ENCODE measurements at places on chromosomes 3 and 15.
A peak's percentile ranks its signal among the peaks of the same experiment; 100 is the strongest.

DNA sequence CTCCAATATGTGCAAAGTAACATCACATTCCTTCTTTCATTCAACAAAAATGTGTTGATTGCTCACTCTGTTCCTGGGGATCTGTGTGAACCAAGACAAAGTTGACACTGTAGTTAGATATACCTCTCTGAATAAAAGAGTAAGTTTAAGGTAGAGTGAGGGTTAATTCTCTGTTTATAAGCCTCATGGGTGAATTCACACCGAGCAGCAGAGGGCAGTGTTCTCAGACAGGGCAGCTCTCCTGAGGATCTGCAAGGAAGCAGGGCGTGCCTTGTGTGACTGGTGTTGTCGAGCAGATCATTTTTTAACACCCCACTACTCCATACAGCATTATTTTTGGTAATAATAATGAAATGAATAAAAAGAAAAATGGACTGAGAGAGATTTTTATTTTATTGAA lies 34.4 kb downstream of the PAQR9 start:
- DNase-seq = peak; percentile 39

DNA sequence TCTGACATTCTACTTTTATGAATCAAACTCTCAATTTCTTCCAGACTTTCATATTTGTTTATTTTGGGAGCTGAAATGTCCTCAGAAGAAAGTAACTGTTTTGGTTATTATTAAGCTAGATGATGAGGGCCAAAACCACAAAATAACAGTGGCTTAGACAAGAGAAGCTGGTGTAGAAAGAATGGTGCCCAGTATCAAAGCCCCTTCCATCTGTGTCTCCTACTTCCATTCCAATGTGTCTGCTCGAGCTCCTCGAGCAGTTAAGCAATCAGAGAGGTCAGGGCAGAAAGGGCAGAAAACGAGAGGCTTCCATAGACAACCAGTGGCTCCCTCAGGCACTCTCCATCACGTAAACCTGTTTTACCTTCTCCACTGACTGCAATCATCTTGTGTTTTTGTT lies 59.7 kb upstream of the MAGI1 start:
- no peak for DNase-seq

DNA sequence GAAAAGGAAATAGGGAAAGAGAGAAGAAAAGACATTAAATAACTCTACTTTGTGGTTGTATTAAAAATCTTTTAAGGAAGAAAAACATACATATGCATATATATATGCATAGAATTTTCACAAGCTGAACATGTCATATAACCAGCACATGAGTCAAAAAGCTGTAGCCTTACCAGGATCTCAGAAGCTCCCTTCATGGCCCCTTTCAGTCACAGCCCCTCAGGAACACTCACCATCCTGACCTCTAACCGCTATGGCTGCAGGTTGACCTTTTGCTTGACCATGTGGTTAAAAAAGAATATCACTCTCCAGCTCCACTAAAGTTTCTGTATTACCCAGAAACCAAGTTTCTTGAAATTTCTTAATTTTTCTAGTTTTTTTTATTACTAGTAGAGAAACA lies 103.4 kb downstream of the CHST2 start:
- DNase-seq = no peak

GRCh38 chr3:143349455-143349854 lies 229.9 kb downstream of the CHST2 start:
- no peak for DNase-seq

DNA sequence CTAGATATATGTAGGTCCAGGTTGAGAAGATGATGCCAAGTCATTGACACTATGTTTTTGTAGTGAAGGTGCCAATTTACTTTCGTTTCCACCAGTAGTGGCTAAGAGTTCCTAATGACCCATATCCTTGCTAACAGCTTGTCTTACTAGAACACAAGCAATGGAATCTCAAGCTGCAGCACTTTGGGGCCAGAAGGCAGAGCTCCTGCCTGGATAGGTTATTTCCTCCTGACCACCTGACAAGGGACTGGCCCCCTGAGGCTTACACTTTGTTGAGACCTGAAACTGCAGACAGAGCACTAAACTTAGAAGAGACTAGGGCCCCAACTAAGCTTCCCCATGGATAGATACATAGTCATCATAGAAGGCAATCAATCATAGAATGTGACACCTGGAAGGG lies 11.7 kb downstream of the ONECUT1 start:
- DNase-seq = no peak

Measured in SW 1271 (cell line).